ENCODE measurements at places on chromosomes 7 and 10. TPM values are rescaled to one million over a fixed set of nuclear protein-coding genes. Genes with fewer than 3 reads are reported as not detected.

GRCh38 chr7:129762387-129762969, 151.0 kb downstream of the NRF1 start:
- peak; percentile 53 for DNase-seq

DNA sequence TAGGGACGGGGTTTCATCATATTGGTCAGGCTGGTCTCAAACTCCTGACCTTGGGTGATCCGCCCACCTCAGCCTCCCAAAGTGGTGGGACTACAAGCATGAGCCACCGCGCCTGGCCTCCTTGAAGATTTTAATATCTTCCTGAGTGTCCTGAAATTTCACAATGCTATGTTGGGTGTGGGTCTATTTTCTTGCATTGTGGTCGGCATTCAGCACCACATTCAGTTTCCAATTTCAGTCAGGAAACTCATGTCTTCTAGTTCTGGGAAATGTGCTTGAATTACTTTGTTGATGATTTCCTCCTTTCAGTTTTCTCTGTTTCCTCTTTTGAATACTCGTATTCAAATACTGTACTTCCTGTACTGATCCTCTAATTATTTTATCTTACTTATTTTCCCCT, 49.3 kb upstream of the IL6 start:
- DNase-seq, result peak; percentile 63

SLC25A28 gene
- total RNA-seq, result 58.7 TPM

- no peak for DNase-seq
These were observed 190.3 kb downstream of the WDR11 start for GRCh38 chr10:121041499-121041898.

GRCh38 chr10:95264227-95265051, 26.4 kb downstream of the PDLIM1 start:
- DNase-seq, result no peak

- DNase-seq, result no peak
These were observed 16.8 kb upstream of the MSMB start for GRCh38 chr10:46062723-46063428.

DNA sequence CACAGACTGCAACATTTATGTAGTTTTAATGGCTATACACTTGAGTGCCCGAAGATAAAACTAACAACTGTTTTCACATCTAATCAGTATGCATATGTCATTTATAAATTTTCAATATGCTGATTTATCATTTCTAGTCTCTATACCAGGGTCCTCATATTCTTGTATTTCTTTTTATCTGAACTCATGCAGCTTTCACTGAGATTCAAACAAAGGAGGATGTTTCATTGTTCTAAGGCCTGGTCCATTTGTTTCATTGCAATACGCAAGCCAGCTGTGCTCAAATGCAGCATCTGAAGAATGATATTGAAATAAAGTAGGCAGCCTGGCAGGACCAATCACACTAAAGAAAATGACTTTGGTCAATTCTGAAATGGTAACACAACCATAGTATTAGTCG, 31.7 kb downstream of the MAGI2 start:
- no peak for DNase-seq

SPOCK2 gene
- total RNA-seq, result 24.9 TPM

TSPAN14 gene
- 56.5 TPM for total RNA-seq

DNA sequence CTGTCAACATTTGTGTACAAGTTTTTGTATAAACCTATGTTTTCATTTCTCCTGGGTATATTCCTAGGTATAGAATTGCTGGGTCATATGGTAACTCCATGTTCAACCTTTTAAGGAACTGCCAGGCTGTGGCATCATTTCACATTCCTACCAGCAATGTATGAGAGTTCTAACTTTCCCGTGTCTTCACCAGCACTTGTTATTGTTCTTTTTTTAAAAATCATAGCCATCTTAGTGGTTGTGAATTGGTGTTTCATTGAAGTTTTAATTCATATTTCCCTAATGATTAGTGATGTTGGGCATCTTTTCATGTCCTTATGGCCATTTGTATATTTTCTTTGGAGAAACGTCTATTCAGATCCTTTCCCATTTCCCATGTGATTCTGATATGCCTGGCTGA, 193.0 kb upstream of the PLXNA4 start:
- no peak for DNase-seq

AKR1C8 gene
- 1.3 TPM for total RNA-seq

NEUROG3 gene
- not detected for total RNA-seq

DNA sequence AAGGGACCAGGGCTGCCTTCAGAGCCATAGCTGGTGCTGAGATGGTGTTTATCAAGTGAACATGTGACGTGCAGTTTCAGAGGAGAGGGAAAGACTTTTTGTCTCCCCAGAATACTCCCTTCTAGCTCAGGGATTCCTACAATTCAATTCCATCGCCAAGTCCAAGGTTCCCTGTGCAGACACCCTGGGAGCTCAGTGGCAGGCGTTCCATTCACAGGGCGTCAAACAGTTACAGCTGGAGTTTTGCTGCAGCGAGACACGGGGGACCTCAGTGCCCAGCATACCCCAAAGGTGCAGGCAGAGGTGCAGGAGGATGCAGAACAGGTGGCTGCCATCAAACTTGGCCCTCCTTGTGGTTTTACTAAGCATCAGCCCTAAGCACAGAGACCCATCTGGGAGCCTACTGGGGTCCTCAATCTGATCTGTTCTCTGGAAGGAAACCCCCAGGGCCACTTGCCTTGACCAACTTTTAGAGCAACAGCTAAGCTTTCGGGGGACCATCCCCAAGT, 846 bp upstream of the CALML5 start:
- DNase-seq, result no peak

Measured in natural killer cell treated with Interleukin-12 subunit alpha and Interleukin-12 subunit beta and Interleukin-15 and Interleukin-18, amount 100 ng/mL, for 72 hours (primary cell).